LNCaP clone FGC (cell line): ENCODE measurements at places on chromosomes 13 and 19.

- no peak for DNase-seq
These were observed 541.0 kb downstream of the PCDH9 start for GRCh38 chr13:66689037-66689619.

- DNase-seq, result no peak
These were observed 12.3 kb downstream of the FGF9 start for GRCh38 chr13:21683034-21683733.

GRCh38 chr19:6041991-6042481 is 64.1 kb upstream of the RANBP3 start:
- DNase-seq, result no peak

GRCh38 chr19:23241419-23241818 is 8.8 kb downstream of the ZNF724 start:
- DNase-seq, result no peak

DNA sequence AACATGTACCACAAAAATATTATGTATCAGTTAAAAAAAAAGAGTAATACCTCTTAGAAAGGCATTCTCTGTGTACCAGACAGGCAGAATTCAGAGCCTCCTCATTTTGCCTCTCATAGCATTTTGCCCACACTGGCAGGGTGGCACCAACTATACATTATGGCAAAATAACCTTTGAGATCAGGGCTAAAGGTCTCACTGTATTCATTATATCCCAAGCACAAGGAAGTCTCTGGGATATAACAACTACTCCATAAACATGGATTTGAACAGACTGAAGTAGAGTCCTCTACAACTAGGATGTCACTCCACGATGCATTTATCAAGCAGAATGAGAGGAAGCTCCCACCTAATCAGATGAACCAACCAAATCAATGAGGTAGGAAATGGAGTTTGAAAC is 10.6 kb downstream of the SUCLA2 start:
- no peak for DNase-seq

DNA sequence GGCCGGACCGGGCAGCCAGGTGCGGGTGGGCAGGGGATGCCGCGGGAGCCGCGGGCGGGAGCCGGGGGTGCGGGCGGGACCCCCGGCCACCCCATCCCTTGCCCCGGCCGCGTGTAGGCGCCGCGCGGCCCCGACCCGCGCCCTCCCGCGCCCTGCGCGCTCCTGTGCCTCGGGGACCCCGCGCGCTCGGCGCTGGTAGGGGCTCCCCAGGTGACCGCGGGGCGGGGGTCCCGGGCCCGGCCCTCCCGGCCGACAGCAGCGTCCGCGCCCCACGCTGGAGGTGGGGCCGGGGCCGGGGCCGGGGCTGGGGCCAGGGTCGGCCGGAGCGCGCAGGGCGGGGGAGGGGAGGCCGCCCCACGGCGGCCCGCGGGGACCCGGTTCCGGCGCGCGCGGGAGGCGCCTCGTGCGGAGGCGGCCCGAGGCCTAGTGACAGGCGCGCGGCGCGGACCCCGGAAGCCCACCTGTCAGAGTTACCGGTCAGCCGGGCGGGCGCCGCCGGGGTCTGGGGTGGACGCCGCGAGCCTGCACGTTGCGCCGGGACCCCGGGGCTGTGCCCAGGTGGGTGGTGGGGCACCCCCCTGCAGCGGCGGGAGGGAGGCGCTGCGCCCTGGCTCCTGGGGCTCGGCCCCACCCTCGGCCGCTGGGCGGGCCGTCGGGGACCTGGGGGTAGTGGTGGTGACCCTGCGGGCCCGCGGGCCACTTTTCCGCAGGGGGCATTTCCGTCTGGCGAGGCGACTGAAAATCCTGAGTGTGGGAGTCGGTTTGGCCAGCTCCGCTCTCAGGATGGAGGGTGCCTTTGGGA is 518 bp downstream of the TFDP1 start:
- no peak for DNase-seq
